ENCODE measurements at places on chromosomes 11 and 22.
A peak's percentile ranks its signal among the peaks of the same experiment; 100 is the strongest.

DNA sequence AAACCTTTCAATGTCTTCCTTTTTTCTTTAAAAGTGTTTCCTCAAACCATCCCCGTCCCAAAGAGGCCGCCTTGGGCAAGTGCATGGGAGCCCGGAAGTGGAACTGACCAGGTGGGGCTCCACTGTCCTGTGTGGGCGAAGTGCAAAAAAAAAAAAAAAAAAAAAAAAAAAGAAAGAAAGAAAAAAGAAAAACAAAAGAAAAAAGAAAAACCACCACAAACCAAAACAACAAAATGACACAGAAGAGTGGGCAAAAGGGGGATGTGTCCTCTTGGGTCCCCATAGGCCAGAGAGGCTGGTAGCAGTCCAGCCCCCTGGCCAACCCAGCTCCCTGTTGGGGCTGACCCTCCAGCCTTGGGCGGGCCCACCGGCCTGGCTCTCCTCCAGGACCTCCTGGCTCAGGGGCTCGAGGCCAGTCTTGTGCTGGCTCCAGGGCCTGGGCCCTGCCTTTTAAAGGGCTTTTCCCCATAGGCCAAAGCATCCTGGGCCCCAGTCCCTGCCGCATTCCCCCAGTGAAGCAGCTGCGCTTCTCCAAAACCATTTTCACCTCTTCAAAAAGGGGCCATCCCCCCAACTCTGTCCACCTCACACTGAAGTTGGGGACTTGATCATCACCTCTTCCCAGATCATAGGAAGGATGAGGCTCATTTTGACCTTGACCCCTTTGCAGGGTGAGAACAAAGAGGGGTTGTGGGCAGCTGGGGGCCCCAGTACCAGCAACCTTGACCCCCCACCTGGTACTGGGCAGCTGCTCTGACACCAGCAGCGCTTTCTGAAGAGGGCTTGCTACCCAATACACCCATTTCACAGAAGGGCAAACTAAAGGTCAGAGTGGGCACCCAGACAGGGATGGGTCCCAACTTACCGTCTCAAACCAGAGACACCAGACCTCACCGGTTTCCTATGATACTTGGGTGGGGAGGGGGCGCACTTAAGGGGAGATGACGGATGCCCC is 9.4 kb downstream of the CBX6 start:
- no peak for DNase-seq

DNA sequence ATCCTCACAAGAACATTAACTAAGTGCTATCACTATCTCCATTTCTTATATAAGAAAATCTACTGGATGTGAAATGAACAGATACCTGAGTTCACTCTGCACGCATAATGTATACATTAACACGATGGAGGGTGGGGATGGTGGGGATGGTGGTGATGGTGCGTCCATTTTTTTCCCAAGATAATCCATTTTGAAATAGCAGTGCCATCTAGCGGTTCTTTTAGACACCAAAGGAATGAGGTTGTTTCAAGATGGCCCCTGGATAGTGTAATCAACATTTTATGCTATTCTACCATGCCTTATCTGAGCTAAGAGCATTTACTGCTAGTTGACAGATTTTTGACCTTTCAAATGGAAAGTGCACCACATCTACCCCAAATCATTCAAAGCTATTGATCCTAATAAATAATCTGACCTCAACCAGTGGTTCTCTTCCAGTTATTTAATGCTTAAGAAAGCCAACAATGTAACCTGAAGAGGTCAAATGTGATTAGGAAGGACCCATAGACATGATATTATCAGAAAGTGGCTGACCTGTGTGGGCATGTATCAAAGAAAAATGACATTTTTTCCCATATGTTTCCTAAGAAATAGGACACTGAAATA is 714.7 kb upstream of the TENM4 start:
- peak; percentile 22 for DNase-seq

GRCh38 chr22:22030493-22031182 is 48.1 kb upstream of the TOP3B start:
- DNase-seq, result peak; percentile 7

GRCh38 chr11:33700063-33700501 is 544 bp downstream of the C11orf91 start:
- no peak for DNase-seq

DNA sequence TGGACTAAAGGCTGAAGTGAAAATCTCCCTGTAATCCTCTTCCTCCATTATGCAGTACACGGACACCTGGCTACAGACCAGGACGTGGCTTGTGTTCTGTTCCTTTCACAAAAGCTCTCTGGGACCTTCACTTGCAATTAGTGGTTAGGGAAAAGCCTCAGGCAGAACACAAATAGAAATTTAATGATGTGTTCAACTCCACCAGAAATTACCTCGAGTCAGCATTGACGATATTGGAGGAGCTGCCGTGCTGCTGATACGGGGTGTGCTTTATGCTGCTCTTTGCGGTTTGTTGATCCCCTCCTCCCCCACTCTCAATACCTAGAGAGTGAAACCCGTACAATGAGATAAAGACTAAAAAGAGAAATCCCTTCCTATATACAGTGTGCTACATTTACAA is 48.9 kb downstream of the POLD3 start:
- DNase-seq, result no peak

- DNase-seq, result peak; percentile 3
Observed at GRCh38 chr11:130631119-130631518, 182.7 kb downstream of the ADAMTS15 start.

DNA sequence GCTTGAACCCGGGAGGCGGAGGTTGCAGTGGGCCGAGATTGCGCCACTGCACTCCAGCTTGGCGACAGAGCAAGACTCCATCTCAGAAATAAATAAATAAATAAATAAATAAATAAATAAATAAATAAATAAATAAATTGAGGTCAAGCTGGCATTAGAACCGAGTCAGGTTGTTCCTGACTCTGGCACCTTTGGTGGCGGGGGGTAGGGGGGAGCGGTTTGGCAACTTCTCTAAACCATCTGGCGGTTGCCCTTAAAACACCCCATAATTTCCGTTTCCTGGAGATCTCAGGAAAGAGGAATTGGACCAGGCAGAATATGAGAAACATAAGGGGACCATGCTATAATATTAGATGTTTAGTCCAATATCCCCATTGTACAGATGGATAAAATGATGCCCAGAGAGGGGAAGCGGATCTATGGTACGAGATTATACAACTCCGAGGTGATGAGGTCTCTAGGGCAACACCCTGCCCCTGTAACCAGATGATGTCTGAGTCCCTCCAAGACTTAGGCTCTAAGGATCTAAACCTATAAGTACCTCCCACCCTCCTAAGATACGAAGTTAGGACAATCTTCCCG is 785 bp downstream of the CLPB start:
- DNase-seq, result peak; percentile 60

- no peak for DNase-seq
Observed at GRCh38 chr11:17915500-17916143, 97.2 kb downstream of the SERGEF start.

DNA sequence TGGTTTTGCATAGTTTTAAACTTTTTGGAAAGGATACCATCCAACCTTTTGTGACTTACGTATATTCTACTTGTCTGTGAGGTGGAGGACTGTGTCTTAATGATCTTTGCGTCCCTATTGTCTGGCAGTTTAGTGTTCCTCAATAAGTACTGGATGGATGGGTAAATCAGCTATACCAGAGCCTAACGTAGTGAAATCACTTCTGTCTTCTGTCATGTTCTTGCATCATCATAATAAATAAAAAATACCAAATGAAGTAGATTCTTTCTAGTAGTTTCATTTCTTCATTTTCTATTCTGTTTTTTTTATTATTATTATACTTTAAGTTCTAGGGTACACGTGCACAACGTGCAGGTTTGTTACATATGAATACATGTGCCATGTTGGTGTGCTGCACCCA is 66.4 kb downstream of the ACER3 start:
- DNase-seq, result no peak

GRCh38 chr11:114081641-114082414 is 22.3 kb downstream of the ZBTB16 start:
- DNase-seq, result no peak

DNA sequence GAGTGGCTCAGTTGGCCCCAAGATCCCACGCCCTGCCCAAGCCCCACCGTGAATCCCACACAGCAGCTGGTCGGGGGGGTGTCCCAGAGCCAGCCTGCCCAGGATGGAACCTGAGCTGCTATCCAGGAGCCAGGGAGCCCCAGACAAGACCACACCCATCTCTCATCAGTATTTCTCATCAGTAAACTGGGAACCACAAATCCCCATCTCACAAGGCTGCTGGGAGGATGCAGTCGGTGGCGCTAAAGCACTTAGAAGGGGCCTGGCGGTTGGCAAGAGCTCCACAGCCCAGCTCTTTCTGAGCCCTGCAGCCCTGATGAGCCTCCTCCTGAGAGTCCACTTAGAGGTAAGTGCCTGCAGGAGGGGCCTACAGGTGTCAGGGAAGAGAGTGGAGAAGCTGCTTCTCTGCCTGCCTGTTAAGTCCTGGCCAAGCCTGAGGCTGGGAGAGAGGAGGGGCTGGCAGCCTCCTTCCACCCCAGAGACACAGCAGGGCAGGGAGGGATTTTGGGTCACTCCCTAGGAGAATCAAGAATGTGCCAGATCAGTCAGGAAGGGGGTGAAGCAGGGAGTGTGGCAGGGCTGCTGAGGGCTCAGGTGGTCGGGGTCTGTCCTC is 6.1 kb downstream of the FADS3 start:
- no peak for DNase-seq

- DNase-seq, result no peak
Observed at GRCh38 chr22:40270031-40270430, 76.3 kb upstream of the ADSL start.

GRCh38 chr22:32804531-32805360 is 3.2 kb downstream of the TIMP3 start:
- DNase-seq, result no peak

- DNase-seq, result peak; percentile 96
Observed at GRCh38 chr22:41446639-41447434, at the start of gene TOB2. Gene TOB2, minus strand, starts transcription at chr22:41446801. Its CDS starts 9,456 bp downstream, at chr22:41437345.

DNA sequence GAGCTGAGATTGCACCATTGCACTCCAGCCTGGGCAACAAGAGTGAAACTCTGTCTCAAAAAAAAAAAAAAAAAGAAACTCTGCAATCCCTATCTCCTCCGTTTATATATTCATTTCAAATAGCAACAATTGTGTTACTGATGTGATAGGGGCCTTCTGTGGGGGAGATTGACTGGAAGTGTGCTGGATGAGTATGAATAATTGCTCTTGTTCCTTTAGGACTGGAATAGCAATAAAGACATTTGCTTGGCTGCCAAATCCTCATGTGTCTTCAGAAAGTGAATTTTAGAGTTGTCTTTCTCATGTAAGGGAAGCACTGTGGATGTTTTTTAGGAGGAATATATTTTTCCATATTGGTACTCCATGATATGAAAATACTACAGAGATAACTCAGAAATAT is 21.1 kb upstream of the ME3 start:
- no peak for DNase-seq

DNA sequence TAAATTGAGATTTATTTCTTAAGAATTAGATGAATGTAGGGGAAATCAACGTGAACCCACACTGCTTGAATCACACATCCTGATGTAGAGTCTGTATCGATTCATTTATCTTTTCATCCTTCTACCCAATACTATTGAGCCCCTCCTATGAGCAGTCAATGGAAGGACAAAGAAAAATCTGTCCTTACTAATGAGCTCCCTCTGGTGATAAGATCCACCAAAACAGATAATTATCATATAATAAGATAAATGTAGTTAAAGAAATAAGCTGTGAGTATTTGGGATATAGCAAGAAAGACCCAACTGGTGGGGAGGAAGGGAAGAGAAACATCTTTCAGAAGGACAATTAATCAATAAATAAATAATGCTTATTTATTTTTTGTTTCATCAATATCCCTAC is 385.1 kb upstream of the CCDC90B start:
- DNase-seq, result no peak

DNA sequence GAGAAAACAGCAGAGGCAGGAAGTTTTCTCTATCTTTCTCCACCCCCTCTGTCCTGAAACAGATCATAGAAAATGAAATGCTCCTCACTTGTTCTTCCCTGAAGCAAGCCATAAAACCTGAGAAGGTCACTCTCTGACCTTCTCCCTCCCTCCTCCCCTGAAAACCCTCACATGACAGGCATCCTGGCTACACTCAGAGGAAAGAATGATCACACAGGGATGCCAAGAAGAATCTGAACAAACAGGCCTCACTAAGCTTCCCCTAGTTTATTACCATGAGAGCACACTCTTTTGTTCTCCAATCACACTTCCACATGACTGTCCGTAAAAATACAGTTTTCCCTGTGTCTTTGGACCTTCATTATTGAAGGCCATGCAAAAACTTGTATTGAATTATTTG is 300.1 kb downstream of the BUD13 start:
- no peak for DNase-seq

- DNase-seq, result no peak
Observed at GRCh38 chr11:30431127-30431814, 108.4 kb downstream of the ARL14EP start.

DNA sequence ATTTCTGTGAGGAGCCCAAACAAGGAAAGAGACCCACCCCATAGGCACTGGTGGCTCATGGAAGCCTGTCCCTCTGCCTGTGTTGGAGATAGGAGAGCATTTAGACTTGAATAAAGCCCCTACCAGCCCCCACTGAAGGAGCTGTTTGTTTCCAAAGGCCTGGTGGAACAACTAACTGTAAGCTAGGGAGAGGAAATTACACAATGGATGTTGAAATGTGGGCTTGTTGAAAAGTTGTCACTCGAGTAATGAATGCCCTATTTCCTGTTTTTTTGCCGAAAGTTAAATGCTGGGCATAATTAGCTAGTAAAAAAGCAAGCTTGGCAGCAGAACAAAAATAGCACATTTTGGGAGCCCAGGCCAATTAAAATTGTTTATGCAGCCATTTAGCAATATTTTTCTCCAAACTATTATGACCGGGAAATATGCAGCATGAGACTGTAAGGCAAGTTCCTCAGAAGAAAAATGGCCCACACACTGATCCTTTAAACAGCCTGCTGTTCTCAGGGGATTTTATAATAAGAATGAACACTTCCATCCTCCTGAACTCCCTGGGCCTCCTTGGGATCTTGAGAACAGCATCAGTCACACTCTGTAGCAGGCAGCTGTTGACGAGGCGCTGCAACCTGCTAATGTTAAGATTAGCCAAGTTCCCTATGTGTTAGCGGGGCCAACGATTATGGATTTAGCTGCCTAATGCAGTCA is 38.6 kb upstream of the LMO2 start:
- DNase-seq, result peak; percentile 94

GRCh38 chr22:39847477-39847876 is 46.1 kb downstream of the ENTHD1 start:
- no peak for DNase-seq

GRCh38 chr11:3341298-3341697 is 37.6 kb downstream of the ZNF195 start:
- DNase-seq, result peak; percentile 75

DNA sequence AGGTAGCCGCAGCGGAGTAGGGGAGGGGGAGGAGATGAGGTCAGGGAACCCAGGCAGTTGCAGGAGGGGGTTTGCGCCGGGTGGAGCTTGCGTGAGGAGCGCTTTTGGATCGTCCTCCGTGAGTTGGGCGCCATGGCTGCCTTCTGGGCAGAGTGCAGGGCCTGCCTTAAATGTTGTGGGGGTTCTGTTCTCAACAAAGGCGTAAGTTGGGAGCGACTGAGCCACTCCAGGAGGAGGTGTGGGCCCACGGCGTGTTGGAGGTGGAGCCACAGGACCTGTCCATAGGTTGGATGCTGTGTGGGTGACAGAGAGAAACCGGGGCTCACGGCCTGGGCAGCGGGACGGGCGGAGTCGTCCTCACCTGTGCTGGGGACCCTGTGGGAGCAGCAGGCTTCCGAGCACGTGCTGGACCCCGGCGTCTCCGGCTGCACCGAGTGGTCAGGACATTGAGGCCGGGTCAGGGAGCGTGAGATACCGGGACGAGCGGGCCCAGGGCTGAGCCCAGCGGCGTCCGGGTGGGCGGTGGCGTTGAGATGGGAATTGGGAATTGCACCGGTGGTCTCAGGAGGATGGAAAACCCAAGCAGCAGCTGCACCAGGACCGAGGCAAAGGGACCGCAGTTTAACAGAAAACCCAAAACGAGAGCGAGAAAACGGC is 977 bp upstream of the PGGHG start:
- DNase-seq, result no peak

Measured in inflammatory macrophage treated with lipopolysaccharide for 1 hour (primary cell).